Neural crest cell (in vitro differentiated cells): ENCODE measurements at places on chromosomes 12 and 14.

- no peak for DNase-seq
These were observed 653.3 kb upstream of the MIS18BP1 start for GRCh38 chr14:45906257-45906656.

- no peak for DNase-seq
These were observed 105.2 kb upstream of the EGLN3 start for GRCh38 chr14:34056046-34056445.

DNA sequence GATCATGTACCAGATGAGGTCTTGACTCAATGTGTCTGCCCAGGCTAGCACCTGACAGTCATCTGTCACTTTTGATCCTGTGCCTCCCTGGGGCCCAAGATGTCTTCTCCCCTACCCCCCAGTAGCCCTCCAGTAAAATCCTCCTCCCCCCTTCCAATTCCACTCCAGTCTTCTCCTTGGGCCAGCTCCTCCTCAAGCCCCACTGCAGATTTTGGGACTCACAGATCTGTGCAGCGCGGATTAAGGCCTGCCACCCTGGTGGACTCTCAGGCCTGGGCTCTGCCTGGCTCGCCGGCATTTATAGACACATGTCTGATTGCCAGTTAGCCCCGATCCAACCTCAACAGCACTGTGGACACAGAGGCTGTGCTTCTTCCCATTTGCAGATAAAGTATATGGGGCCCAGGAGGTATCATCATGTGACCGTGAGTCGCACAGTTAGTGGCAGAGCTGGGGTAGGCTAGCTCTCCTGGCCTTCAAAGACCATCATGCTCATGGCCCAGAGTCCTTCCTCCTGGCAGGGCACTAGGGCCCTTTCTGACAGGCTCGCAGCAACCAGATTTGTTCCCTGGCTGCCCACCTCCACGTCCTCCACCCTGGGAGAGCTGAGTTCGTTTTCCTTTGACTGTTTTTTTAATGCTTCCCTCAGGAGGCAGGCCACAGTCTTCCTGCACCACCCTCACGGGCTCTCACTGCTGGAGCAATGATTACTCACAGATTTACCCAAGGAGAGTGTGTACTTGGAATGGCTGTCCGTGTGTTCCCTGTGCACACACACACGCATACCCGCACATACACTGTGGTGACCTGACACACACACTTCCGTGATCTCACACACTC lies 98.3 kb upstream of the DIO3 start:
- DNase-seq = no peak

GRCh38 chr12:49055978-49056754 lies 4.4 kb downstream of the KMT2D start:
- DNase-seq = peak; percentile 23
